A172 (cell line): ENCODE measurements at places on chromosomes 4 and X. TPM values are rescaled to one million over a fixed set of nuclear protein-coding genes. Genes with fewer than 3 reads are reported as not detected.

FANCB gene
- total RNA-seq = 15.2 TPM in 2 replicates

DCAF8L2 gene
- total RNA-seq = not detected in 2 replicates

DNA sequence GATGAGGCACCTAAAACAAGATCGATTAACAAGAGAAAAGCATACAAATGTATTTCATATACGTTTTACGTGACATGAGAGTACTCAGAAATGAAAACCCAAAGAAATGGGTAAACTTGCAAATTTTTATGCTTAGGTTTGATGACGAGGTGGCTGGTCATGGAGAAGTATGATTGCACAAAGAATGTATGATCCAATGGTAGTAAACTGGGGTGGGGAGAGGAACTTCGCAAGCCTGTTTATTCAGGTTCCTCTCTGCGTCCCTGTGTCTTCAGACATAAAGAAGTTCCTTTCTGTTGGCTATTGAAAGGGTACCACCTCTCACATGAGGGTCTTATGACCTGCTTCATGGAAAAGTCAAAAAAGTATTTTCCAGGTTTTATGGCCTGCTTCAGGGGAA, 309.2 kb downstream of the BCOR start:
- no peak for DNase-seq

DNA sequence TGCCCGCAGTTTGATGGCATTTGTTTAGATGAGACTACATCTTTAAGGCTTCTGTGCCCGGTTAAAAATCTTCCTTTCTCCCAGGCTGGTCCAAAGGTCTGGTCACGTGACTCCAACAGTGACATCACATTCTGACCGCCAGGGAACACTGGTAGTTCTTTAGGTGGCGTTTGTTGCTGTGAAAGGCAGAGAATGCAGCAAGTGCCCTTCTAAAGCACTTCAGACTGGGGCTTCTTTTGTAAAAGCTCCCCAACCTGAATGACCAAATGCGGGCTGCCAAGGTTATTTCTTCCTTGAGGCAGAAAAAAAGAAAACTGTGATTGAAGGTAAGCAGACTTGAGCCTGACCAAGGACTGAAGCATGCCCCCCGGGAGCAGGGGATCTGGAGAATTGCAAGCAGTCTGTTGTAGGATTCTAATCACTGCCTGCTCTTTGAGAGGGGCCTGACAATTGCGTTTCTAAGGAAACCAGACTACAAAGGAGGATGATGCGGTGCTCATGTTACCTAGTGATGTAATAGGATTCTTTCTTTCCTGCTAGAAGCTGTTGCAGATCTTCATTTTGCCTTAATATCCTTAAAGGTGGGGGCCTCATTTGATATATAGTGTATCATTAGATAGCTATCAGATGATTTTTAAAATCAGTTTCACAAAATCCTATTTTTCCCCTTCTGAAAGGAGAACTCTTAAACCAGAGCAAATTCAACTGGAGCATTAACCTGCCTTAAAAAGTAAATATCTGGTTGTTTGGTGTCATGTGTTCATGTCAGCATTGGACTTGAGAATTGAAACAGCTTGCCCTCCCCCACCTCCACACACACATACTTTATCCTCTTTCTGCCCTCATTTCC, 133.1 kb downstream of the AKAP4 start:
- peak; percentile 47 for DNase-seq

- DNase-seq = no peak
These were observed 136.5 kb upstream of the AADAT start for GRCh38 chr4:170226288-170226687.

GRCh38 chr4:122000849-122001248, 49.0 kb upstream of the TRPC3 start:
- DNase-seq = no peak

DNA sequence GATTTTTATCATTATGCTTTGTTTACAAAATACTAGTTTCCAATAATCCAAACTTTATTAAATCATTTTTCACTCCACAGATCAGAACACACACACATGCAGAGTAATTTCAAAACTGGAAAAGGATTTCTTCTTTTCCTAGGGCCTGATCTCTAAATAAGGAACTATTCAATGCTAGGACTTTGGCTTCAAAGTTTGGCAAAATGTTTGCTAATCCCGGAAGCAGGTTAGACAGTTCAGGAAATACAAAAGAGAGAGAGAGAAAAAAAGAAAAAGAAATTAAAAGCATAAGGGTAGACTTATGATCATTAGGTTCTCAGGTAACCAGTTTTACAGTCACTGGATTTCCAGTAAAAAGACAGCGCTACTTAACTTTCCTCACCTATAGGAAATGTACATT, 211.0 kb downstream of the DCLK2 start:
- no peak for DNase-seq
